ENCODE measurements at places on chromosomes 2 and 18. TPM values are rescaled to one million over a fixed set of nuclear protein-coding genes. Genes with fewer than 3 reads are reported as not detected.

GRCh38 chr2:126836761-126837679 lies 61.7 kb upstream of the TEX51 start:
- H3K27ac ChIP-seq = no peak overlapping the region
- no peaks in the 10 kb centered on the region for H3K36me3 ChIP-seq
- DNase-seq = no peak
- no peak overlapping the region for H3K4me3 ChIP-seq
- no peaks in the 10 kb centered on the region for H3K4me1 ChIP-seq
- peaks cover 13% of the 10 kb centered on the region for H3K27me3 ChIP-seq

- no peak overlapping the region for H3K27ac ChIP-seq
- H3K27me3 ChIP-seq = no peaks in the 10 kb centered on the region
- no peak for DNase-seq
- no peak overlapping the region for H3K4me3 ChIP-seq
- no peaks in the 10 kb centered on the region for H3K36me3 ChIP-seq
- peaks cover 11% of the 10 kb centered on the region for H3K4me1 ChIP-seq
Observed at GRCh38 chr2:39606585-39606984, 59.1 kb upstream of the TMEM178A start.

DNA sequence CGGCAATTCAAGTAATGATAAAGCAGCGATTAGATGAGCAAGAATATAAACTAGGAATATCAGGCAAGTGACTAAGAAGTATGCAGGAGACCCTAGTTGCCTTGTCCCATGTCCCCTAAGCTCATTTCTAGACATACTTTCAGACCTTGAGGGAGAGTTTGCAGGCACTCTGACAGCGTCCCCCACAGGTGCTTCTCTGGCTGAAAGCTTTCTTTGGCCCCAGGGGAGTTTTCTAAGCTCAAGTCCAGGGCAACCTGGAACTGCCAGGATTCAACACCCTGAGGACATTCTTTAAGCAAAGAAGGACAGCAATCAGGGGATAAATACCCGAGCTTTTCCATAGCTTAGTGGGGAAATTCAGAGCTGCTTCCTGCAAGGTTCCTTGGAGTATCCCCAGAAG lies 308.1 kb upstream of the CHST9 start:
- no peak overlapping the region for H3K4me3 ChIP-seq
- H3K36me3 ChIP-seq = no peaks in the 10 kb centered on the region
- H3K27me3 ChIP-seq = peaks cover 36% of the 10 kb centered on the region
- H3K4me1 ChIP-seq = peaks cover 2% of the 10 kb centered on the region

DNA sequence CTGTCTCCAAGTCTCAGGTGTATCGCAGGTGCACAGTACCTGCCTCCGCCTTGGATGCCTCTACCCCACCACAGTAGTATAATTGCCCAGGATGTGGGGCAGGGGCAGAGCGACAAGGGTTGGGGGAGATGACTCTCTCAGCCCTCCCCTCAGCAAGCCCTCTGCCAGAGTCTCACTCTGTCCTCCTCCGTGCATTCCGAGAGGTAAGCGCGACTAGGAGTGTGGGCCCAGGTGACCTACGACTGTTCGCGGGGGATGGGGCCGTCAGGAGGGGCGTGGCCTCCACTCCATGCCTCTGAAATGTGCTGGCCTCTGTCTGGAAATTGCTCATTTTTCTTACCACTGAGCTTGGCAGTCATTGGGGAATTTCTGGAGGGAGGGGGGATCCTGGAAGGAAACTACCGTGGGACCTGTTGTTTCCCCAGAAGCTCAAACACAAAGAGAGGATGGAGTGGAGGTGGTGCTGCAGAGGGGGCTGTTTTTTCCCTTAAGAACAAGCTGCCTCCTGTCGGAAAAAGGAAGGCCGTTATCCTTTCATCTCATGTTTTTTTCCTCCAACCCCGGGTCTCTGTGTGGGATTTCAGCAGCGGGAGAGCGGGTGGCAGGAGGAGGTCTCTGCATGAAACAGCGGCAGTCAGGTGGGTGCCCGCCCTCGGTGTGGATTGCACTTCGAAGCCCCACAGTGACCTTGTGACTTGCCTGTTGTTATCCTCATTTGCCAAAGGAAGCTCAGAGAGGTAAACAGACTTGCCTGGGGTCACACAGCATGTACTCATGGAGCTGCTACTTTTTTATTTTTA lies 13.0 kb upstream of the RALB start:
- H3K4me1 ChIP-seq = peaks cover 8% of the 10 kb centered on the region
- DNase-seq = no peak
- H3K4me3 ChIP-seq = no peak overlapping the region
- peak overlapping the region; percentile 20 for H3K27ac ChIP-seq
- H3K36me3 ChIP-seq = no peaks in the 10 kb centered on the region

GRCh38 chr2:219530048-219530963 lies 13.3 kb downstream of the CHPF start:
- H3K4me1 ChIP-seq = peaks cover 20% of the 10 kb centered on the region
- no peaks in the 10 kb centered on the region for H3K36me3 ChIP-seq
- H3K27me3 ChIP-seq = peaks cover 67% of the 10 kb centered on the region
- DNase-seq = peak; percentile 88
- no peak overlapping the region for H3K27ac ChIP-seq

- peak overlapping the region; percentile 50 for H3K4me3 ChIP-seq
- peak; percentile 34 for DNase-seq
- H3K27me3 ChIP-seq = peaks cover 11% of the 10 kb centered on the region
- H3K36me3 ChIP-seq = no peaks in the 10 kb centered on the region
Observed at GRCh38 chr2:197786010-197786877, 1.1 kb upstream of the BOLL start.

- H3K36me3 ChIP-seq = no peaks in the 10 kb centered on the region
- H3K4me3 ChIP-seq = no peak overlapping the region
Observed at GRCh38 chr2:68770271-68771111, 35.9 kb downstream of the ARHGAP25 start.

DNA sequence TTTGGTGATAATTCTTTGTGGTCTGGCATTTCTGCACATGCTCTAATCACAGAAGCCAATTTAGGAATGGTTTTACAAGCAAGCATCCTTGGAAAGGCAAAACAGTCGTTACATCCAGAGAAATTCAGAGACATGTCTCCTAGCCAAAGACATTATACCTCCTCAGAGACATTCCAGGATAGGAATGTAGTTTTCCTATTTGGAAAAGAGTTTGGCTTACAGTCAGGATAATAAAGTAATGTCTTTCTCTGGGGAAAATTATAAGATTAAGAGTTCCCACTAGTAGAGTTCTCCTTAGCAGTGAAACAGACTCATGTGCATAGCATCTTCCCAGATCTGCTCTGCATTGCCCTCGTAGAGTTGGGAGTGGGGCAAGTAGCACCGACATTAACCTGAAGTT lies 753.6 kb upstream of the TMEFF2 start:
- H3K36me3 ChIP-seq = no peaks in the 10 kb centered on the region
- H3K4me1 ChIP-seq = peaks cover 5% of the 10 kb centered on the region
- H3K27ac ChIP-seq = no peak overlapping the region
- no peak overlapping the region for H3K4me3 ChIP-seq
- DNase-seq = no peak

- peaks cover 22% of the 10 kb centered on the region for H3K27me3 ChIP-seq
- peaks cover 2% of the 10 kb centered on the region for H3K4me1 ChIP-seq
- no peak overlapping the region for H3K27ac ChIP-seq
- H3K4me3 ChIP-seq = no peak overlapping the region
- no peak for DNase-seq
Observed at GRCh38 chr18:79608069-79608468, 71.5 kb upstream of the CTDP1 start.

DNA sequence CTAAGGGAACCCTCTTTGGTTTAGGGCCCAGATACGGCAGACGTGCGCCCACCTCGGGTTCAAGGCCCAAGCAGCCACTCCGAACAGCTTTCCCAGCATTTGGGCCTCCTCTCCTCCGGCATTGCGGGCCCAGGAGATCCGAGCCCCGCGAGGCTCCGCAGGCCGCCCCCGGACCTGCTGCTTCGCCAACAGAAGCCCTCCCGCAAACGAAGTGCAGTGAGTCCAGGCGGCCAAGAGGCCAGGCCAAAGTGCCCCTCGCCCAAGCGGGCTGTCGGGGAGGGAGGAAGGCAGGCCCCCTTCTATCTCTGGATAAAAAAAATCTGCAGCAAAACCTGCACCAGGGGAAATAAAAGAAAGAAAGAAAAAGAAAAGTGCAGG lies 6.0 kb downstream of the EN1 start:
- H3K27me3 ChIP-seq = peaks cover 97% of the 10 kb centered on the region
- H3K4me1 ChIP-seq = peaks cover 19% of the 10 kb centered on the region
- H3K36me3 ChIP-seq = no peaks in the 10 kb centered on the region
- DNase-seq = no peak
- peak overlapping the region; percentile 63 for H3K27ac ChIP-seq
- H3K4me3 ChIP-seq = no peak overlapping the region

DNA sequence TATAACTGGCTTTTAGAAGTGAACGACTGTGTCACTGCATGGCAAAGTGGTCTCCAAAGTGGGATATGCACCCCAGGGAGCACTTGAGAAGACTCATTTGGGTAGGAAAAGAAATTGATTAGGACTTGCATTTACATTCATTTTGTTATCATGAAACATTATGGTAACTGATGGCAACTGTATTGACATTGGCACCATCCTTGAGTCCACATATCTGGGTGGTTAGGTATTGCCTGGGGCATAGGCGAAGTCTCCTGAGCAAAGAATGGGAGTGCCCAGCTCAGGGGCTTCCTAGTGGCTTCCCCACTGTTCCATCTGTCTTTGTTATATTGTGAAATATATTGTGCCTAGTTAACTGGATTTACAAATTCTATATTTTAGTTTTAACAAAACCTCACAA lies 29.2 kb downstream of the SPATS2L start:
- DNase-seq = no peak
- no peak overlapping the region for H3K4me3 ChIP-seq
- no peaks in the 10 kb centered on the region for H3K27me3 ChIP-seq
- H3K27ac ChIP-seq = peak overlapping the region; percentile 76
- peaks cover 20% of the 10 kb centered on the region for H3K36me3 ChIP-seq

- H3K4me3 ChIP-seq = no peak overlapping the region
- peaks cover 8% of the 10 kb centered on the region for H3K27me3 ChIP-seq
- H3K4me1 ChIP-seq = no peaks in the 10 kb centered on the region
- no peaks in the 10 kb centered on the region for H3K36me3 ChIP-seq
- H3K27ac ChIP-seq = no peak overlapping the region
Observed at GRCh38 chr2:99928470-99929053, 213.8 kb downstream of the AFF3 start.

- H3K4me1 ChIP-seq = peaks cover 47% of the 10 kb centered on the region
- H3K36me3 ChIP-seq = peaks cover 4% of the 10 kb centered on the region
- H3K27me3 ChIP-seq = no peaks in the 10 kb centered on the region
- no peak overlapping the region for H3K4me3 ChIP-seq
- H3K27ac ChIP-seq = no peak overlapping the region
Observed at GRCh38 chr2:113898081-113898480, 8.2 kb downstream of the ACTR3 start.

- peaks cover 15% of the 10 kb centered on the region for H3K4me1 ChIP-seq
- H3K27ac ChIP-seq = peak overlapping the region; percentile 99
- H3K36me3 ChIP-seq = peaks cover 14% of the 10 kb centered on the region
Observed at GRCh38 chr2:197515315-197515738, 539 bp upstream of the MOB4 start.

DNA sequence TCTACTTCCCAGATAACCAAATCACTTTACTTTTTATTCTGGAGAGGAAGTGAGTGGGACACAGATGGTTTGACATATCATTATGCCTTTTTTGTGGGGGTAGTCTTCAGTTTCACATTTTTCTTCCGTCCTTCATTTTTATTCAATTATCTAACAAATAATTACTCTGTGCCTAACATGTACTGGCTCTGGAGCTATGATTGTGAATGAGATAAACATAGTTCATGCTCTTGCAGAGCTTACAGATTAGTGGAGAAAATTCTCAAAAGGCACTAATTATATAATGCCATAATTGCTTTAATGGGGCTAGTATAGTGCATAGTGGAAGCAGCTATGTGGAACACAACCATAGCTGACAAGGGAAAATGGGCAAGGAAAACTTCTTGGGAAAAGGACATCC lies 303.6 kb upstream of the TFPI start:
- DNase-seq = no peak
- H3K4me1 ChIP-seq = peaks cover 20% of the 10 kb centered on the region
- H3K4me3 ChIP-seq = no peak overlapping the region
- H3K36me3 ChIP-seq = no peaks in the 10 kb centered on the region
- peaks cover 7% of the 10 kb centered on the region for H3K27me3 ChIP-seq
- H3K27ac ChIP-seq = no peak overlapping the region

GRCh38 chr2:3348767-3349166 lies 28.9 kb downstream of the EIPR1 start:
- H3K27me3 ChIP-seq = no peaks in the 10 kb centered on the region
- DNase-seq = no peak

GRCh38 chr2:127218812-127219170 lies 1.3 kb downstream of the CYP27C1 start:
- H3K4me1 ChIP-seq = peaks cover 20% of the 10 kb centered on the region
- H3K4me3 ChIP-seq = peak overlapping the region; percentile 85
- no peak for DNase-seq
- peak overlapping the region; percentile 73 for H3K27ac ChIP-seq
- peaks cover 4% of the 10 kb centered on the region for H3K36me3 ChIP-seq

- peaks cover 4% of the 10 kb centered on the region for H3K4me1 ChIP-seq
- H3K36me3 ChIP-seq = no peaks in the 10 kb centered on the region
- DNase-seq = no peak
- peaks cover 5% of the 10 kb centered on the region for H3K27me3 ChIP-seq
- no peak overlapping the region for H3K27ac ChIP-seq
- no peak overlapping the region for H3K4me3 ChIP-seq
Observed at GRCh38 chr2:150605664-150606063, 118.2 kb upstream of the RND3 start.

DNA sequence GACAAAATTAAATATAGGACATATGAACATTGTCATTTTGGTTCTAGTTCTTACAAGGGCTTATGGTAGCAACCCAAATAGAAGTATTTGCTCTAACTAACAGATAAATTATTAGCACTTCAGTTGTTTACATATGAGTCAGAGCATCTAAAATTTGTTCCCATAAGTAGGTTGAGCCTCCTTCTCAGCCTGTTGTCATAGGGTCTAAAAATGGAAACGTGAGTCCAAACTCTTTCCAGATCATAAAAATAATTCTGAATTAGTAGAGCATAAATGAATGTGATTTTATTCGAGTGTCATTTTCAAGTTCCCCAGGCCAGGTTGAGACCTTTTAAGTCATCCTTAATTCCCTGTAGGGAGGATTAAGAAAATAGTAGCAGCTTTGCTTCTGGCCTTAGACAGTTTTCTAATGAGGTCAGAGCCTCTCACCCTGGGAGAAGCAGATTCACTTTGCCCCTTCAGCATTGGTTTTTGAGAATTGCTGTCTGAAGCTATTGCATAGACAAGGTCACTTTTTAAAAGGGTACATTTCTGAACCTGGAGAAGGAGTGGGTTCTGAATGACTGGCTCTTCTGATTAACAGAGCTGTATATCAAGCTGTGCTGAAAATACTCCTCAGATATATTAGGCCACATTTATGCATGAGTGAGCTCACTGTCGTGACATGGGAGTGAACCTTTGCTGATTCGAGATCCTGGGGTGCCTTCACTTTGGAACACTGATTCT lies 164.3 kb downstream of the NEDD4L start:
- peak overlapping the region; percentile 57 for H3K27ac ChIP-seq
- peaks cover 3% of the 10 kb centered on the region for H3K36me3 ChIP-seq
- no peak for DNase-seq

The ATP5MC3 gene
- 185 TPM for total RNA-seq

The MZT2B gene
- total RNA-seq = 190 TPM

The SLC38A11 gene
- 16.6 TPM for total RNA-seq

The FEZ2 gene
- 28.7 TPM for total RNA-seq

The PLEK gene
- total RNA-seq = not detected

All from progenitor cell of endocrine pancreas (in vitro differentiated cells).